Gastroesophageal sphincter (tissue), 4 donors: ENCODE measurements at places on chromosomes 13 and 19.

DNA sequence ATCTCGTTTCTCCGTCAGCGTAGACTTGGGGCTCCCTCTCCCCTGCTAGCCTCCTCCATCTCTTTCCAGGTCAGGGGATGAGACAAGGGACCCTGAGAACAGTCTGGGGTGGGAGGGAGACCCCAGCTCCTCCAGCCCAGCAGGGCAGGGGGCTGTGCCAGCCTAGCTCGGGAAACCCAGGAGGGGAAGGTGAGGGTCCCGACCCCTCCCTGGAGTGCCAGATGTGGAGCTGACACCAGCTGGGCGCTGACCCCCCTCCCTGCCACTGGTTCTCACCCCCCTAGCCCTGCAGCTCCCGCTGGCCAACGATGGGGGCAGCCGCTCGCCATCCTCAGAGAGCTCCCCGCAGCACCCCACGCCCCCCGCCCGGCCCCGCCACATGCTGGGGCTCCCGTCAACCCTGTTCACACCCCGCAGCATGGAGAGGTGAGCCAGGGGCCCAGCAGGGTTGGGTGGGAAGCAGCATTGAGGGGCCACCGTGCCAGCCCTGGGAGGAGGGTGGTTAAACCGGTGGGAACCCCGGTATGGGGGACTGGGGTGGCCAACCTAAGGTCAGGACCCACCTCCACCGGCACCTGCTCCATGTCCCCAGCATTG is 5.1 kb upstream of the TGFBR3L start:
- ATAC-seq = no peak

DNA sequence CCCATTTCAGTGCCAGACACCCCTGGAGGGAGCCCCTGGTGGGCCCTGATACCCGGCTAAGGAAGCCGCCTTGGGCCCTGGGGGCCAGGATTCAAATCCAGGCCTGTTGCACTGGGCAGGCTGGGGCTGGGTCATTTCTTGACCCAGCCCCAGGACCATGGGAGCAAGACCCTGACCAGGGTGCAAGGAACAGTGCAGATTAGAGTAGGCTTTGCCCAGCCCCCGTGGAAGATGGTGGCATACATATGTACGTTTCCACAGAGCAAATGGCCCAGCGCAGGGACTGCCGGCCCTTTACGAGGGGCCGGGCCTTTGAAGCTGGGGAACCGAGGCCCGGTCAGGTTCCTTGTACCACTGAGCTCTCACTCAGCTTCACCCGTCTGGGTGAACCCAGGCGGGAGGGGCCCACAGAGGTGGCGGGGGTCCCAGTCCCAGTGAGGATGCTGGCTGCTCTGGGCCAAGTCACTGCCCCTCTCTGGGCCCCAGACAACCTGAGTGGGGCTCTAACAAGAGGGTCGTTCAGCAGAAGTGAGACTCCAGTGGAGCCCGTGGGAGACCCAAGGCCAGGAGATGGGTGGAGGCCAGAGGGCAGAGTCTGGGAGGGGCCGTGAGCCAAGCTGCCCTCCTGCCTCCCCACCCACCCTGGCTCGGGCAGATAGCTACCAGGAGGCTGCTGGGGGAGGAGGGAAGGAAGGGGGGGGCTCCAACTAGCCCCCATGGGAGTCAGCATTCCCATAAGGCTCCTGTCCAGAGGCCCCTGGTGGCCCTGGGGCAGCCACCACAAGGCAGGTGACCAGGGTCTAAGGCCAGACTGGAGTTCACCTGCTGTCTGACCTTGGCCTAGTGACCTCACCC is 2.7 kb downstream of the MKNK2 start:
- ATAC-seq = no peak

DNA sequence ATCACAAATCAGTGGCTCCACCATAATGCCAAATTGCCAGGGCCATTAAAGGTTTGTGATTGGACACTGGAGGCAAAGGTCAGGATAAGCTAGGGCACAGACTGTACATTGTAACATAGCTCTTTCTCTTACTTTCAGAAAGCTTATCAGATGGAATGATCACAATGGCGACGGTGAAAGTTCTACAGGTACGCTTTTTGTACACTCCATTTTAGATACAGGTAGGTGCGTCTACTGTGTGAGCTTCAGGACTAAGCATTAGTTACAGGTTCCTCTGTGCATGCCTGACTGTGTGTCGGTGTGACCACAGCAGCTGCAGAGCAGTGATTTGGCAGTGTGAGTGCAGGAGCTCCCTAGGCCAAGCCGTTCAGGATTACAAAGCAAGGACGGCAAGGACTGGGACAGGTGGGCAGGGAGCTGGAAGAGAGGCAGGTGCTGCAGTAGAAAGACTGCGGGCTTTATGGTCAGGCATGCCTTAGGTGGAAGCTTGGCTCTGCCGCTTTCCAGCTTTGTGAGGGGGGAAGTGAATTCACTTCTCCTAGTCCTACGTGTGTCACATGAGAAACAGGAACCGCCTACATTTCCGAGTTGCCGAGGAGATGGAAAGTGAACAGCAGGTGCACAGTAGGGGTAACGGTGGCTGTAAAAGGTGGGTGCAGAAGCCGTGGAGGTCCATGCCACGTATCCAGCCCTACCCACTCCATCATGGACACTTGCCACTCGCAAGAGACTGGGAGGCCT is 49.6 kb downstream of the MRPL57 start:
- no peak for ATAC-seq

GRCh38 chr19:27890696-27891095 is 1322.3 kb downstream of the UQCRFS1 start:
- no peak for ATAC-seq

GRCh38 chr19:49057636-49058234 is at the start of gene CGB7:
TSS of gene CGB7 (minus strand) at chr19:49057749. CDS start at chr19:49055375, 2,374 bp downstream.
- ATAC-seq = peak; percentile 69

- ATAC-seq = no peak
Observed at GRCh38 chr13:32791545-32792172, 205.4 kb downstream of the PDS5B start.

DNA sequence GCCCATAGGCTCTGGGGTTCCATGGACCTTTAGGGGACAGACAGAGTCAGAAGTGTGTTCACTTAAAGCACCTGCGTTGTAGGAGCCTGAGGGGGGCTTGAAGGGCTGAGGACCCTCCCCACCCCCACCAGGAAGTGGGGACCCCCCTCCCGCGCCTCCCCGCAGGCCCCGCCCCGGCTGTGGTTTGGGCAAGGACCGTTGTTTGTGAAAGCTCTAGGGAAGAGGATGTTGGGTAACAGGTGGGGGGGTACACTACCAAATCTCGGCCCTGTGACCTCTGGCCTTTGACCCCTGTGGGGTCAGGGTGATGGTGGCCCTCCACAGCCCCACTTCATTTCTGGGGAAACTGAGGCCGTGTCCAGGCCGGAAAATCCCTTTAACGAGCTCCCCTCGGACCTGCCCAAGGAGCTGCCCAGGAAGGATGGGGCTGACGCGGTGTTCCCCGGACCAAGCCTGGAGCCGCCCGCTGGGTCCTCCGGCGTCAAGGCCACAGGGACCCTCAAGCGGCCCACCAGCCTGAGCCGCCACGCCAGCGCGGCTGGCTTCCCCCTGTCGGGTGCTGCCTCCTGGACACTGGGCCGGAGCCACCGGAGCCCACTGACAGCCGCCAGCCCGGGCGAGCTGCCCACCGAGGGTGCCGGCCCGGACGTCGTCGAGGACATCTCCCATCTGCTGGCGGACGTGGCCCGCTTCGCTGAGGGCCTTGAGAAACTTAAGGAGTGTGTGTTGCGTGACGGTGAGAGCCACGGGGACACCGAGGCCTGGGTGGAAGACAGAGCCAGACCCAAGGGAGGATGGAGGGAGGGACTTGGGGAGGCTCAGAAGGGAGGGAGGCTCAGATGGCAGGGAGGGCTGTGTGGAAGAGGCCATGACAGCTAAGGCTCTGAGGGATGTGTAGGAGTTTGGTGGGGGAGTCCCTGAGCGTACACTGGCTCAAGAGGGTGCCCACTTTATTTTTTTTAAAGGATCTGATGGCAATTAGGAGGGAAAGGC is 1.3 kb downstream of the ARHGAP45 start:
- no peak for ATAC-seq

GRCh38 chr19:3359015-3359918 is 7.1 kb upstream of the NFIC start:
- peak; percentile 72 for ATAC-seq

GRCh38 chr13:25276748-25277147 is 10.5 kb downstream of the MTMR6 start:
- no peak for ATAC-seq

GRCh38 chr19:28746478-28746877 is 466.5 kb downstream of the UQCRFS1 start:
- ATAC-seq = no peak

DNA sequence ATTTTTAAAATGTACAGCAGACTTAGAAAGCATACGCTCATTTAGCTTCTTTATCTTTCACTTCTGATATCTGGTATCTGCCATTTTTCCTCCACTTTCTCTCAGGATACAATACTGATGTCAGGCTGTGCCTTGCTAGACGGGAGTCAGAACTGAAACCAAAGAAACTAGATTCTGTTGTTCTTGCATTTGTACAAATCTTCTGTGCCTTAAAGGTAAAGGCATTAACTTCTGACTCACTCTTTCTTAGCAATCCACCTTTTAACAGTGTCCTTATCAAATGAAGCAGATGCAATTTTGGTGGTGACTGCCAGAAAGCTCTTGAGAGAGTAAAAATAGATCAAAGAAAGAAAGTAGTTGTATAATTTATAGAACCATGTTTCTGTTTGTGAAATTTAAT is 370.4 kb downstream of the PCDH20 start:
- ATAC-seq = no peak

- ATAC-seq = peak; percentile 16
Observed at GRCh38 chr13:80612804-80613203, 271.9 kb upstream of the SPRY2 start.

- no peak for ATAC-seq
Observed at GRCh38 chr13:71829547-71829946, 37.5 kb downstream of the DACH1 start.

DNA sequence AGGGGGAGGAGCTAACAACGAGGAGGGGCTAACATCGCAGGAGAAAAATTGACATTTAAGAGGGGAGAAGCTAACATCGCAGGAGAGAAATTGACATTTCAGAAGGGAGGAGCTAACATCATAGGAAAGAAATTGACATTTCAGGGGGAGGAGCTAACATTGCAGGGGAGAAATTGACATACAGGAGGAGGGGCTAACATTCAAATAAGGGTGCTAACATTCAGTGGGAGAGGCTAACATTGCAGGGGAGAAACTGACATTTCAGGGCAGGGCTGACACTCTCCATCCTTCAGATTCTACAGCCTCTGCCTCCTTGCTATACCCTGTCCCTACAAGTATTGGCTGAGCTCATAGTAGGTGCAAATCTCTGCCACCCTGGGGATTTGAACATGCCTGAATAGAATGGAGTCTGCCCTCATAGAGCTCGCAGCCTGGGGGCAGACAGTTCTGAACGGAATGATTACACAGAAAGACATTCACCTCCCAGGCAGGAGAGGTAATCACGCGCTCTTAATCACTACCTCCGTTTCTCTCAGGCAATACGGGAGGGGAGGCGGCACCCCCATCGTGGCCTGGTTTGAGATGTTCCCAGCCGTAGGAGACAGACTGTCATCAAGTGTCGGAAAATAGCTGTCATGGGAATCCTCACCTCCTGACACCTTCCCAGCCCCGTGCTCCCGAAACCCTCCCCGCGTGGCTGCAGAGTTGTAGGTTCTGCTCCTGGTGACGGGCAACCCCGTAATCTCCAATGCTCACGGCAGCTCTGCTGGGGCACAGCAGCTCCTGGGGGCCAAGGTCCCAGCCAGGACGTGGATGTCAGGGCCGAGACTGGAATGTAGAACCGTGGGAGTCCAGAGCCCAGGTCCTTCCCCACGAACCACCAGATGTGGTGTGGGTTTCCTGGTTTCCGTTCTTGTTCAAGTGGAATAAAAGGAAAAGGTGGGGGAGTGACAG is 9.5 kb downstream of the GPR32 start:
- no peak for ATAC-seq

DNA sequence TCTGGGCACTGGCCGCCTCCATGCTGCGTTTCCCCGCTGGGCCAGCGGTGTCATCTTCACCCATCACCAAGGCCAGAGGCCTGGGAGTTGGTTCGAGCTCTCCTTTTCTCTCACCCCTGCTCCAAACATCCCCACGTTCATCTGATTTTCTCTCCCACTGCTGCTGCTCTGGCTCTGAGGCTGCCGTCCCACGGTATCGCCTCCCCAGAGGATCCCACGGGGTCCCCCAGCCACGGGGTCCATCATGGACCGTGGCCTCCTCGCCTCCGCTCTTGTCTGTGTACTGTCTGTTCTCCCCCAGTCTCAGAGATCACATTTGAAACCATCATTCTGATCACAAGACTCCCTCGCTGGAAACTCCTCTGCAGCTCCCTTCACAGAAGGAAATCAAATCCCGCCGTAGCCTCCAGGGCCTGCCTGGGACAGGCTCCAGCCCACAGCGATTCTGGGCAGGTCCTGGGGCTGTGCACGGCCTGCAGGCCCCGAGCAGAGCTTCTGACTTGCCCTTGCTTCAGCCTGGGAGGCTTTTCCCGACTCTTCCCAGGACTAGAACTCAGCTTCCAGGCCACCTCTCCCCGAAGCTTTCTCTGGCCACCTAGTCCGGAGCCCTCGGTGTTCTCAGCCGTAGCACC is 64.2 kb downstream of the SOX1 start:
- no peak for ATAC-seq

GRCh38 chr13:102312841-102313240 is 89.0 kb downstream of the FGF14 start:
- ATAC-seq = no peak

DNA sequence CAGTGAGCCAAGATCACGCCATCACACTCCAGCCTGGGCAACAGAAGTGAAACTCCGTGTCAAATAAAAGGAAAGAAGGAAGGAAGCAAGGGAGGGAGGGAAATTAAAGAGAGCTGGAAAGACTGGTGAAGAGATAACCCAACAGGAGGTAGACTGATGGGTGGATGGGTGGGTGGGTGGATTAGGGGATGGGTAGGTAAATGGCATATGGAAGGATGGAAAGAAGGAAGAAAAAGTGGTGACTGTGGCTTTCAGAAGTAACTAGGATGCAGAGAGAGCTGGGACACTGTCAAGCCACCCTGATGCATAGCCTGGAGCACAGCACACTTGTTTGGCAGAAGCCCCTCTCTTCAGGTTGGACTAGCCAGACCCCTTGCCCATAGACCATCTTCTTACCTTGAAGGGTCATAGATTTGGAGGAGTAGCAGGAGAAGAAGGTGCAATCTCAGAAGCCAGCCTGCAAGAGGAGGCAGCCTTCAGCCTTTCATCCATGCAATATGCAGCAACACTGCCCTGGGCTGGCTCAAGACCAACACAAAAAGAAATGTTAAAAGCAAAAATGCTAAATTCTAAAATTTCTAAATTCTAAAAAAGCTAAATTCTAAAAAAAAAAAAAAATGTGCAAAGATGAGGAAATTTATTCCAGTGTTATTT is 5.1 kb downstream of the IQCN start:
- no peak for ATAC-seq

DNA sequence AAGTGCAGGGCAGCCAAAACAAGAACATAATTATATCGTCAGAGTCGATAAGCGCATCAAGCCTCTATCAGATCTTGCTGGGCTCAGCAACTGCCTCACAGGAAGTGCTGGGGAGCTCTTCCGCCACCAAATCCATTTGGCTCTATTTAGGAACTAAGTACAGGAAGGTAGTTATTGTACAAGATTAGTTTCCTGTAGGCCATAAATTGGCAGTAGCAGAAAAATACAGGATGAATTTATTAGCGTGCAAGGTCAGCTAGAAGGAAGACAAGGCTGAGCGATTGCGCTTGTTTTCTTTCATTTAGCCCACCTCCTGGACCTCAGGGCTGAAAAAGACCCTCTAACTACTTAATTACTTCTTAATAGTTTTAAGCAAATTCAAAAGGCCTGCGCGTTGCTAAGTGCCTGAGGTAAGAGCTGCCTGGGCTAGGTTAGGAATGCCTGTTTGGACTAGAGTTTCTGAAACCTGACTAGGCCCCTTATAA is 118.5 kb downstream of the IRS2 start:
- no peak for ATAC-seq

- no peak for ATAC-seq
Observed at GRCh38 chr13:79307866-79308298, 98.2 kb downstream of the RBM26 start.

GRCh38 chr19:810077-810855 is 11.5 kb downstream of the PLPPR3 start:
- ATAC-seq = no peak
